Naive thymus-derived CD4-positive, alpha-beta T cell (primary cell): ENCODE measurements at places on chromosomes 3 and 15. TPM values are rescaled to one million over a fixed set of nuclear protein-coding genes. Genes with fewer than 3 reads are reported as not detected.

DNA sequence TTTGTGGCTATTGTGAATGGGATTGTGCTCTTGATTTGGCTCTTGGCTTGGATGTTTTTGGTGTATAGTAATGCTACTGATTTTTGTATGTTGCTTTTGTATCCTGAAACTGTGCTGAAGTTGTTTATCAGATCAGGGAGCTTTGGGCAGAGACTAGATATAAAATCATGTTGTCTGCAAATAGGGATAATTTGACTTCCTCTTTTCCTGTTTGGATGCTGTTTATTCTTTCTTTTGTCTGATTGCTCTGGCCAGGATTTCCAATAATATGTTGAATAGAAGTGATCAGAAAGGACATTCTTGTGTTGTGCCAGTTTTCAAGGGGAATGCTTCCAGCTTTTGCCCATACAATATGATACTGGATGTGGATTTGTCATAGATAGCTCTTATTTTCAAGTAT lies 66.1 kb downstream of the CHCHD6 start:
- no peak for DNase-seq

GRCh38 chr3:192060160-192060781 lies 599.3 kb downstream of the PYDC2 start:
- no peak for DNase-seq

DNA sequence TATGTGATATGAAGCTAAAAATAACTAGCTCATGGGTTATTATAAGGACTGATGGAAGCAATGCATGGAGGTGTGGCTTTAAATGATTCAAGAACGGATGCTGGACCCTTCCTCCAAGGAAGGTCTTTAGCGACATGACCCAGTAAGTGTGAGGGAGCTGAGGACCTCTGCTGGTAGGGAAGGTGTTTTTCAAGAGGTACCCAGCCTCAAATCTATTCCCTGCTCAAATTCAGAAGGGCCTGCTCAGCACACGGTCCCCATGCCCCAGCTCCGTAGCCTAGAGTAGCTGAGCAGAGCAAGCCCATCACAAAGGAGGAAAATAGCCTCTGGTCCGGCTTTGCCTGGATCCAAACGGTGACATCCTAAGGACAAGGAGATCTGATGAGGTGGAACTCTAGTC lies 266.2 kb upstream of the IGF1R start:
- no peak for DNase-seq

DNA sequence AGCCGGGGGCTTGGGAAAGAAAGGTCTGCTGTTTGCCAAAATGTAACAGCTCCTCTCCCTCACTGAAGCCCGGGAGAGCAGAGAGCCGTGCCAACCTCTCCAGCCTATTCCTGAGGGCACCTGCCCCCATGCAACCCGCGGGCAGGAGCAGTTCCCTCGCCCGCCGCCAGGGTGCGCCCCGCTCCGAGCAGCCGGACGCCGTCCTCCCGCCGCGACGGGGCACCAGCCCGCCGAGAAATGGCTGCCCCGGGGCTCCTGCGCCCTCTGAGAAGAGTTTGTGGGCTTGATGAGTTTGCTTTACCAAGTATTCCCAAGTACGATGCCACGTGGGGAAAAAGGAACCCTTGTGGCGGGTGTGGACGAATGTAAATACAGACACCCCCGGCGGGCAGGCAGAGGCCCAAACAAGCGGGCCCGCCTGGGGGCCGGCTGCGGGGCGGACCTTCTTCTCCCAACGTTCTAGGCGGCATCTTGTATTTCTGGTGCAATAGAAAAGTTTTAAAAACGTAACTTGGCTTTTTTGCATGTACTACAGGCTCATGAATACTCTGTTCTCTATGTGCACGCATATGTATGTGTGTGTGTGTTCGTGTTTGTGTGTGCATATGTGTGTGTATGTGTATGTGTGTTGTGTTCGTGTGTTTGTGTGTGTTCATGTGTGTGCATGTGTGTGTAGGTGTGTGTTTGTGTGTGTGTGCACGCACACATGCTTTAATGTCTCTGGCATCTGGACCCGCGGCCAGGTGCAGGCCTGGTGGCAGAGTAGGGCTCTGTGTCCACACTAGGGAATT lies 162.9 kb downstream of the CHSY1 start:
- DNase-seq, result peak; percentile 89

DNA sequence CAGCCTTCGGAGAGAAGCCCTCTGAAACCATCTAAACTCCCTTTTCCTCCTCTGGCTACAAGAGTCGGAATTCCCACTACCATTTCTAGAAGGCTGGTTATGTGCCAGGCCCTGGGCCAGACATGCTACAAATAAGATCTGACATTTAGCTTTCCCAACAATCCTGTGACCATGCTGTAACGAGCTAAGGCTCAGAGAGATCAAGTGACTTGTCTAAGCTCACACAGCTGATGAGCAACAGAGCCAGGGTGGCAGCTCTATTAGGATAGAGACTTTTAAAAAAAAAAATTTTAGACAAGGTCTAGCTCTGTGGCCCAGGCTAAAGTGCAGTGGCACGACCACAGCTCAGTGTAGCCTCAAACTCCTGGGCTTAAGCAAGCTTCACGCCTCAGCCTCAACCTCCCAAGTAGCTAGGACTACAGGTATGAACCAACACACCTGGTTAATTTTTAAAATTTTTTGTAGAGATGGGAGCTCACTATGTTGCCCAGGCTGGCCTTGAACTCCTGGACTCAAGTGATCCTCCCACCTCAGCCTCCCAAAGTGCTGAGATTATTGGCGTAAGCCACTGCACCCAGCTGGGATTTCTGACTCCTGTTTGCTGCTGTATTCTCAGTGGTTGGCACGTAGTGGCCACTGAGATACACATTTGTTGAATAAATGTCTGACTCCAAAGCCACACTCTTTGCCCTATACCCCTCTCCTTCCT lies 34.6 kb downstream of the LSM3 start:
- DNase-seq, result no peak

- DNase-seq, result peak; percentile 49
Observed at GRCh38 chr3:15405448-15406050, 21.8 kb downstream of the METTL6 start.

DNA sequence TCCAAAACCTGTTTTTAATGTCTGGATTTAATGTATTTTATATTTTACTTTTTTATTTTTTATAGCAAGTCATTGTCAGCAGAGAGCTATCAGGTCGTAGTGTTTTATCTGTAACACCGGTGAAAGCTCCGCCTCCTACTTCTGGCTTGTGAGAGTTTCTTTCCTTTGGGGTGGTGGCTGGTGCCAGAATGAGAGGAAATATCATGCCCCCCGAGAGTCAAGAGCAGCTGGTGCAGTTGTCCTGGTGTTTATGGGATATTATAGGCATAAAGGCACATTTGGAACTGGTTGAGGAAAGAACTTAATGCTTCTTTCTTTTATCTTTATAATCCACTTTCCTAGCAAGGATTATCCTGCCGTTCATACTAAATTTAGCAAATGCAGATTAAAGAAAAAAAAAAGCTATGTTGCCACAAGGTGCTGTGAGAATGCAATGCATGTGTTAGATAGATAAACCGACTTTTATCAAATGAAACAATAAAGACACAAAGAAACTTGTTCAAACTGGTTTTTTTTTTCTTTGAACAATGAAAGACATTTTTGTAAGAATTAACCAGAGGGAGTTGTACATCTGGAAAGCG lies 260.1 kb upstream of the PLSCR5 start:
- no peak for DNase-seq

- no peak for DNase-seq
Observed at GRCh38 chr3:158103887-158104327, 2.3 kb downstream of the SHOX2 start.

GRCh38 chr3:41159588-41160189 lies 39.6 kb upstream of the CTNNB1 start:
- no peak for DNase-seq

- no peak for DNase-seq
Observed at GRCh38 chr3:151768393-151768930, 34.7 kb downstream of the AADACL2 start.

GRCh38 chr15:99683000-99683670 lies 50.1 kb downstream of the LYSMD4 start:
- DNase-seq, result no peak

DNA sequence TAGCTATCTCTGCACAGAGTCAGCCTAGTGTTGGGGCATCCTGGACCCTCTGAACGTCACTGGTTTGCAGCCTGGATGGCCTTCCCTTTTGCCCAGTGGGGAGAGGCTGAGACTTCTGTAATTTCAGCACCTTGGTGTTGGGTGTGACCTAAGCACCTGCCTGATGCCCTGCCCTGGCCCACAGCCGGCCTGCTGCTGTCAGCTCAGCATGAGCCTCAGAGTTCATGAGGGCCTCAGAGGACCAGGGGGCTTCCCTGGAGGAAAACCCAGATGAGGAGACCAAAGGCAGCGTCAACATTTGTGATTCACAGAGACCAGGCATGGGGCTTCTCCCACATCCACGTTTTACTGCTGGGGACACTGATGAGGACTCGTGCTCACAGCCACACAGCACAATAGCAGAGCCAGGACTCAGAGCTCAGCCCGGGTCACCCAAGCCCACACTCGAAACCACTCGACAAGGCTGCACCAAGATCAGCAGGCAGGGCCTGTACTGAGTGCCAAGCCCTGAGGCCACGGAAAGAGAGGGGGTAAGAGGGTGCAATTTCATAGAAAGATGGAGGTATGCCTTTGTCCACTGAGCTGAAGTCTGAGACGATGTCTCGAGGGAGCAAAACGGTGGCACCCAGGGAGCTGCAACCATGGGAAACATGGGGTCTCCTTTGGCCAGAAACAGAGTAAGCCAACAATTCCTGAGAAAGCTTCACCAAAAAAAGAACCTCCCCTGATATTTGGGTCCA lies 9.9 kb upstream of the GP9 start:
- DNase-seq, result no peak

- DNase-seq, result no peak
Observed at GRCh38 chr15:44084171-44084570, 110.9 kb downstream of the FRMD5 start.

GRCh38 chr15:95989392-95989791 lies 341.1 kb upstream of the NR2F2 start:
- DNase-seq, result no peak

DNA sequence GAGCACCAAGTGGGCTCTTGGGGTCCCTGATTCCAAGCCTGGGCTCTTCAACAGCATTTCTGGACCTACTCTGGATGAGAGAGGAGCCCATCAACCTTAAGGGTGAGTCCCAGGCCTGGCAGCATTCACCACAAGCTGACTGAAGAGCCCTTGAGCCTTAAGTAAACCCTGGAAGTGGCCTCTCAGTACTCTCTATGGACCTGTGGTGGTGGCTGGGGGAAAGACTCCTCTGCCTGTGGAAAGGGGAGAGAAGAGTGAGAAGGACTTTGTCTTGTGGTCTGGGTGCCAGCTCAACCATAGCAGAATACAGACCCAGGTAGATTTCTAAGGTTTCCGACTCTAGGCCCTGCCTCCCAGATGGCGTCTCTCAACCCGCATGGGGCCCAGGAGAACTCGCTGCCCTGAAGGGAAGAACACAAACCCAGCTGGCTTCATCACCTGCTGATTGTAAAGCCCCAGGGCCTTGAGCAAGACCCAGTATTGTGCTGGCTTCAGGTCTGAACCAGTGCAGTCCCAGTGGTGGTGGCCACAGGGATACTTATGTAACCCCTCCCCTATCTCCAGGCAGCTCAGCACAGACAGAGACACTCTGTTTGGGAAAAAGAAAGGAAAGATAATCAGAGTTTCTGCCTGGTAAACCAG lies 71.4 kb downstream of the TFDP2 start:
- DNase-seq, result no peak

GRCh38 chr15:101303408-101303807 lies 8.4 kb upstream of the SNRPA1 start:
- DNase-seq, result no peak

- no peak for DNase-seq
Observed at GRCh38 chr3:158260392-158260791, 150.5 kb downstream of the RSRC1 start.

DNA sequence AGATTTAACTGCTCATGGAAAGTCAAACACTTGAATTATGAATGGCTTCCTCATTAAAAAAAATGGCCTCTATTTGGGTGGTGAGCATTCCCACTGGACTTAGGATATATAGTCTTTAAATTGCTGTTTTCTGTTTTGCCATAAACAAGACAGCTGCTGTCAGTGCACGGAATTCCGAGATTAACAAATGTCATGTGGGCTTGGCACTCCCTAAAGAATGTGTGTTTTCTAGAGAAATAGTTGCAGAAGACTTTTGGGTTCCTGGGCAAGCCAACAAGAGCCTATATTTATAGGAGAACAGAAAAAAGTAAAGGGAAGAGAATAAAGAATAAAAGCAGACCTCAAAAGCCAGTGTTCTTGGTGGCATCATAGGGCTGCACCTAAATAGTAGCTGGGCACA lies 13.6 kb upstream of the TFG start:
- DNase-seq, result no peak

DNA sequence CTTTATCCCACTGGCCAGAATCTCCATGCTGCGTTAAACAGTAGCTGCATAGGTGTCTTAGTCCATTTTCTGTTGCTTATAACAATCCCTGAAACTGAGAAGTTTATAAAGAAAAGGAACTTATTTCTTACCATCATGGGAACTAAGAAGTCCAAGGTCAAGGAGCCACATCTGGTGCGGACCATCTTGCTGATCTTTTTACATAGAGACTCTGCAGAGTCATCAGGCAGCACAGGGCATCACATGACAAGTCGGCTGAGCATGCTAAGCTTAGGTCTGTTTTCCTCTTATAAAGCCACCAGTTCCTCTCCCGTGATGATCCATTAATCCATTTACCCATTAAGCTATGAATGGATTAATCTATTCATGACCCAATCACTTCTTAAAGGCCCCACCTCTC lies 22.4 kb upstream of the FAM174B start:
- no peak for DNase-seq

GRCh38 chr3:154658000-154658399 lies 228.0 kb upstream of the GPR149 start:
- no peak for DNase-seq

GRCh38 chr3:194998417-194998816 lies 272.5 kb downstream of the XXYLT1 start:
- DNase-seq, result no peak

DNA sequence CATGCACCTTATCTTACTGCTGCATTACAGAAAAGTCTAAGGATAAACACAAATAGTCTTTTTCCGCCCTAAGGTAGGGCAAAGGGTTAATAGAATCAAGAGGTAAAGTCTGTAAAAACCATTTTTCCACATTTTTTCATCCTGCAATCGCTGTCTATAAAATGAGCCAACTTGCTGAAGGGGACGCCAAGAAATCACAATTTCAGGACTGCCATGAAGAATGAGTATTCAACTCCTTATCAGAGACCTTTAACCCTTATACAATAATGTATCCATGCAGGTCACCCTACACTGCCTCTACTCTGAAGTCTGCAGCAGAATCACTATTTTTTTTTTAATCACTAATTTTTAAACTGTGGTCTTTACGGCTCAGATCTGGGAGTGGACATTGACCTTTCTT lies 1.1 kb upstream of the DNAJC13 start:
- no peak for DNase-seq

- DNase-seq, result no peak
Observed at GRCh38 chr15:93974804-93975481, 256.4 kb upstream of the MCTP2 start.

The DPPA2 gene
- not detected in 2 replicates for total RNA-seq

The EPB42 gene
- not detected for total RNA-seq

The POPDC2 gene
- total RNA-seq, result 2.0 and 3.4 TPM in 2 replicates

The TLR9 gene
- 2.5 TPM for total RNA-seq

The SPINK8 gene
- total RNA-seq, result not detected

The CPNE9 gene
- not detected for total RNA-seq

The HAUS2 gene
- 14.1 TPM for total RNA-seq

The PRTG gene
- total RNA-seq, result not detected

The XIRP1 gene
- not detected for total RNA-seq

The LRRC15 gene
- total RNA-seq, result not detected

The LRRC31 gene
- not detected for total RNA-seq

The FBXO40 gene
- total RNA-seq, result not detected

The ALPK3 gene
- total RNA-seq, result 0.22 and 0.31 TPM in 2 replicates
